ENCODE measurements at places on chromosomes 12 and 14.

DNA sequence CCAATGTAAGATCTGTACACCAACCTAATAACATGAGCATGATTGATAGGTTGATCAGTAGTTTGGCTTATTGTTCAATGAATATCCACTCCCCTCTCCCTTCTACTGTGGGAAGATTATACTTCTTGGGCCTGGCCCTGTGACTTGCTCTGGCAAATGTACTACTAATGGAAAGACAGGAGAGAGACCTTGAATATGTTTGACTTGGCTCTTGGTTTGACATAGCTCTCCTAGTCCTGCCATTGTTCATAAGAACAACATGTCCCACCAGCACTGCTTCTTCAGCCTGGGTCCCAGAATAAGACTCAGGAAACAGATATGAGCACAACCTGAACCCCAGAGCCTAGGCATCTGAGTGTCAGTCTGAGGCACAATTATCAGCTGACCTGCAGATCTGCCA, 112.8 kb upstream of the RESF1 start:
- no peak for DNase-seq

DNA sequence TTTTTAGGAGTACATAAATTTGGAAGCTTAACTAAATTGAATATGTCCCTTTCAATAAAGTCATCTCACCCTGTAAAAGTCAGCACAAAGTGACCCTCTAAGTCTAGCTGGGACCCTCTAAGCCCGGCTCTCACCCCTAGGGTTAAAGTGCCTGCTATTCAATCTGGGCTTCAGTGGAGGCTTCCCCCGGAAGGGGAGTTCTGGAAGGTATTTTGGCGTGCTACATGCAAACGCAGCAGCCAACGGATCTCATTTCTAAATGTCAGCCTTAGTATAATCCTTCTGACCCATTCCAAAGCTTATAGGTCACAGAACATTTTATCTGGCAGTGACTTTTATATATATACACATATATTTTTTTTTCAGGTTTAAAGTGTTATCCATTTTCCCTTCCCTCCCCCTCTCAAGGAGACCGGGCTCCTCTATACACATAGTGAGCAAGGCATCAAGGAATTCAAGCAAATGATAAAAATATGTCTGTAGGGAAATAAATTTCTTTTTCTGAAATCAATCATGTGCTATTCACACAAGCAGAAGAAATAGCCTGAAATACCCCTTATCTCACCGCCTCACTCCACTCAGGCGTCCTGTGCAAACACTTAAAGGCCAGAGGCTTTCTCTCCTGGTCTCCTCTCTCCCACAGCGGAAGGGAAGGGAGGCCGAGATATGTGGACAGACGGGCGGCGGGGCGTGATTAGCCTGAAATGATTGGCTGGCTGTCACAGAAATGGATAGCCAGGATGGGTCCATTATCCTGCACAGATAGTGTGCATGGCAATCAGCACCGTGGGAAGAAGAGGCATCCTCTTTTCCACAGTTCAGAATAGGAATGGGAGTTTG, 301.7 kb downstream of the GALC start:
- DNase-seq = no peak

GRCh38 chr14:100450049-100450448, 126.9 kb downstream of the SLC25A47 start:
- DNase-seq = no peak

DNA sequence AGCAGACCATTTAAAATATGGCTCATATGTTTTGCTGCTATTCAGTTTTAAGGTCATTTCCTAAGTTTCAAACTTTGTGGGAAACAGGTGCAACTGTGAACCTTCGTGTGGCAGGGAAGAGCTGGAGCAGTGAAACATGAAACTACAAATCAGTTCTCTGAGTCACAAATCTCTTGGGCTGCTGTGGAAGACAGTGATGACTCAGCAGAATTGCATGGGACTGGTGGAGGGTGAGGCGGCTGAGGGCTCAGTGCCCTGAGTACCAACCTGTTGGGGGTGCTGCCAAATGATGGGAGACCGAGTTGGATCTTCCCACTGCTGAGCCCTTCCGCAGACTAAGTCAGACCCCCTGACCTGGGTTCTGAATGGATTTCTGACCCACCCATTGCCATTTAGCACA, 8.4 kb upstream of the CALM1 start:
- DNase-seq = no peak

- DNase-seq = no peak
These were observed at the start of gene MYF5 for GRCh38 chr12:80716696-80717469. Gene MYF5, plus strand, starts transcription at chr12:80716912. Its CDS starts 152 bp downstream, at chr12:80717064.

GRCh38 chr14:59998564-59998963, 78.6 kb downstream of the LRRC9 start:
- no peak for DNase-seq

- DNase-seq = no peak
These were observed 33.7 kb downstream of the CPM start for GRCh38 chr12:68899251-68899771.

- DNase-seq = no peak
These were observed 447.5 kb upstream of the DCN start for GRCh38 chr12:91630083-91630482.

DNA sequence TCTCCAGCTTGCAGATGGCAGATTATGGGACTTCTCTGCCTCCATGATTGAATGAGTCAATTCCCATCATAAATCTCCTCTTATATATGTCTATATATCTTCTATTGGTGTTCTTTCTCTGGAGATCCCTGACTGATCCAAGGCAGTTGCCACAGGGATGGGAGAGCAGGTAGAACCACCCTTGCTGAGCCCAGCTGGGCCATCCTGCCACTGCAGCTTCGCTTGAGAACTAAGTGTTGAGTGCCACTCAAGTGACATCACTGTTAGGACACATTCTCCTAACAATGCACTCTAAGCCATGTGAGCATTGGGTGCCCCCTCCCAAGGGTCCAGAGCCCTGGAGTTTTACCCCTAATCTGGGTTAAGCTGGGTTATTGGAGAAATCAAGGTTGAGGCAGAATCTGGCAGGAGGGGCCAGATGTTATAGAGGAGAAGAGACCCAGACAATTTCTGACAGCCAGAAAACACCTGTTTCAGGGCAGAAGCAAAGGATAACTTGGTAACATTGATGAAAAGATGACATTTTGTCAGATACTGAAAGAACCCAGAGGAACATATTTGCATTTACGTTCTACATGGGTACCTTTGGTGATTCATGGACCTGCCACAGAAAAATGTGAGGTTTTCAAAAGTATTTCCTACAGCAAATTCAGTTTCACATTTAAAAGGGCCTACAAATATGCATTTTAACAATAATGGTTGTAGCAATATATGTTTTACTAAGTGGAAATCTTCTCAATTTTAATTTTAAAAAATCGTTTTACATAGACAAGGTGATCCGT, 57.2 kb upstream of the MAX start:
- no peak for DNase-seq

- DNase-seq = no peak
These were observed 39.3 kb upstream of the TSPAN11 start for GRCh38 chr12:30887226-30887625.

GRCh38 chr12:18658829-18659228, 79.0 kb downstream of the PLCZ1 start:
- no peak for DNase-seq

DNA sequence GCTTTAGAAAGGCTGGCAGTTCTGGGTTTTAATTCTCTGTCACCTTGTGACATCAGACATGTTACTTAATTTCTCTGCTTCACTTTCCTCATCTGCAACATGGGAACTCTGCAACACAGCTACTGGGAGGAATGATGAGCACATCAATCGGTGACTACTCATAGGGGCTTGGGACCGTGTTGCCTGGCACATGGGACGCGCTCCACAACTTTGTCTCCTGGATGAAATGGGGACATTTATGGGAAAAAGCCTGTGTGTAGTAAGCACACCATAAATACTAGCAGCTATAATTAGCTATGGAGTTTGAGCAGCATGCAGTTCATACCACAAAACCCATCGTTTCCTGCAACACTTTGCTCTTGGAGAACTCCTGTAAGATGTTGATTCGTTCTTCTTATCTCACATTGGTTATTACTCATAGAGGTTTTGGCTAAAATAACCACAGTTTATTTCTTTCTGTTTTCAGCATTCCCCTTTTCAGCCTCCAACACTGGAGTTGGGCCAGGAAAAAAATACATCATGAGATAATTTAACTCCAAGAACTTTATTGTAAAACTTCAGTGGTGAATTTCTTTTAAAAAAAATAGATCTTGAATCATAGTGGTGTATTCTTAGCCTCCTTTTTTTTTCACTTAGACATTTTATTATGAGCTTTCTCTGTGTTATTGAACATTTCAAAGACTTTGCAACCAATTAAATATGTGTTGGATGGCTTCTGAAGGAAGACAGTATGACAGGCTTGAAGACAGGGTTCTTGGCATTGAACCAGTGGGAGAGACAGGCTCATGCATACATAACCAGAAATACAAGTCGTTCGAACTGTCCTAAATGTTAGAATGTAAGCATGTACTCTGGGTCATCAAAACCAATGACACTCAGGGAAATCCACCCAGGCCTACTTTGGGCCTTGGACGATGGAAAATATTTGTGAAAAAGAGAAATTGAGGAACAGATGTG, 72.7 kb downstream of the RIN3 start:
- DNase-seq = no peak

DNA sequence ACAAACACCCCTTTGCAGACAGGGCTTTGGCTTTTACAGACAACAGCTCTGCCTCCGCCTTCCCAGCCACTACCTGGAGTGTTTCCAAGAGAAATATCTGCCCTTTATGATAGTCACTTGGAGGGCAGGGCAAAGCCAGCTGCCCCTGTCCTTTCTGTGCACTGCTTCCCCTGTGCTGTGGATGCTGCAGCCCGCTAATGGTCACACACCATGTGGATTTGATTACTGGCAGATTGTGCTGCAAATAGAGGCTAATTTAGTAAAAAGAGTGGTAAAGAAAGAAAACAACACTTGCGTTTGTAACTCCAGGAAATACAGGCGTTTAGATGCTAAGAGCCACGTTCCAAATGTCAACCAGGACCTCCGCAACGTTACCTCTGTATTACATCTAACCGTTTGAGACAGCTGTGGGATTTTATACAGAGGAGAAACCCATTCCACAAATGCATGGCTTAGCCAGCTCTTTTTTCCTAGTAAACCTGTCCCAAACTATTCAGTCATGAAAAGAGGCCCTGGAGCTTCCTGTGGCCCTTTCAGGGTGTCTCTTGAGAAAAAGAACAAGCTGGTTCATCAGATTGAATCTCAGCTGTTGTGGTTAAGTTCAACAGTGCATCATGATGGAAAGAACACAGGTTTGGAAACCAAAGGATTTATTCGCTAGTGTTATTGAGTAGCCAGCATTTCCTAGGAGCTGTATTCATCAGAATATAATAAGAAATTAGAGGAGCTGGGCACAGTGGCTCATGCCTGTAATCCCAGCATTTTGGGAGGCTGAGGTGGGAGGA, 30.1 kb upstream of the PWP1 start:
- DNase-seq = no peak
